Trophoblast cell (in vitro differentiated cells and primary cell): ENCODE measurements at places on chromosomes 11 and 22.

DNA sequence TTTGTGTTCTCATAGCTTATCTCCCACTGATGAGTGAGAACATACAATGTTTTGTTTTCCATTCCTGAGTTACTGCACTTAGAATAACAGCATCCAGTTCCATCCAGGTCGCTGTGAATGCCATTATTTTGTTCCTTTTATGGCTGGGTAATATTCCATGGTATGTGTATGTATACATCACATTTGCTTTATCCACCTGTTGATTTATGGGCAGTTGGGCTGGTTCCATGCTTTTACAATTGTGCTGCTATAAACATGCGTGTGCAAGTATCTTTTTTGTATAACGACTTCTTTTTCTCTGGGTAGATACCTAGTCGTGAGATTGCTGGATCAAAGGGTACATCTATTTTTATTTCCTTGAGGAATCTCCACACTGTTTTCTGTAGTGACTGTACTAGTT, 74.8 kb downstream of the ZNF280B start:
- no peak for DNase-seq

DNA sequence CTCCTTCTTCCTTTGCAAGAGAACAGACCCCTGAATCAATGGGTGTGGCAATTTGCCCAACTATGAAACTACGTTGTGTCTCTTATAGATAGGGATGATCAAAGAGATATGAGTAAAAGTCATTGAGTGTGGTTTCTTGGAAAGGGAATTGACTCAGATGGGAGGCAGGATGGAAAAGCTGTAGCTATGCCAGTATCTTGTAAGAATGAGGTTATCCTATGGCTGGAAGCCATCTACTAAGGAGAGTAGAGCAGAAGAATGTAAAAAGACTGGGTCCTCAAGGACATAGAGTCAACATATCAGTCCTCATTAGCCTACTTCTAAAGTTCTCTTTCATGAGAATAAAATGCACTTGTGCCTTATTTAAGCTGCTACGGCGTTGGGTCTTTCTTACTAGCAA, 78.9 kb upstream of the POU2AF2 start:
- DNase-seq: no peak

DNA sequence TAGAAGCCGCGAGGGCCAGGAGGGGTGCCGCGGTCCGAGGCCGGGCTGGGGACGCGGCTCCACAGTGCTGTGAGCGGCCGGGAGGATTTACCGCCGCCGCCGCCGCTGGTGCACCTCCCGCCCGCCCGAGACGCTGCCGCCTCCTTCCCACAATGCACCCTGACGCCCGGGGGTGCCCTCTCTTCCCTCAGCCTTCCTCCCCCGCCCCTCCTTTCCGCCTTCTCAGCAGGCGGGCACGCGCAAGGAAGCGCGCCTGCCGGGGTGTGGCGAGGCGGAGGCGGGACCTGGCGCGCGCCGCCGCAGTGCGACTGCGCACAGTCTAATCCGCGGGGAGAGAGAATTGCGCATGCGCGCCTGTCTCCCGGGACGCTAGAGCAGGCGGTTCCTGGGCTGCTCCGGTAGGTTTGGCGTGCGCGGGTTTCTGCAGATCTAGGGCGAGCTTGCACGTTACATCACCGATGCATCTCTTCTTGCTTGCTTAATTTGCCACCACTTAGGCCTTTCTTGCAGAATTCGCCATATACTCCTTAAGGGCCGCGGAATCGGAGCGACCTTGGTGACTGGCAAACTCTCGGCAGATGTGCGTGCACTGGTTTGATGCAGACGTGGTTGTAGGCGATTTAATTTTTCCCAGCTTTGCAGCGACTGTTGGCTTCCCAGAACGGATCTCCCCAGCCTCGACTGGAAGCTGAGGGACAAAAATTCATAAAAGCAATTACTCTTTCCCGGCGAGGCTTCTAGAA, at the start of the genes GVQW3 and THAP12:
Gene GVQW3, plus strand, starts transcription at position 347 of the 743 bp plus-strand sequence. CDS start 506 bp downstream, outside the sequence.
Gene THAP12, minus strand, starts transcription at position 156 of the 743 bp plus-strand sequence. CDS start 296 bp downstream, outside the sequence.
- DNase-seq: peak; percentile 99

DNA sequence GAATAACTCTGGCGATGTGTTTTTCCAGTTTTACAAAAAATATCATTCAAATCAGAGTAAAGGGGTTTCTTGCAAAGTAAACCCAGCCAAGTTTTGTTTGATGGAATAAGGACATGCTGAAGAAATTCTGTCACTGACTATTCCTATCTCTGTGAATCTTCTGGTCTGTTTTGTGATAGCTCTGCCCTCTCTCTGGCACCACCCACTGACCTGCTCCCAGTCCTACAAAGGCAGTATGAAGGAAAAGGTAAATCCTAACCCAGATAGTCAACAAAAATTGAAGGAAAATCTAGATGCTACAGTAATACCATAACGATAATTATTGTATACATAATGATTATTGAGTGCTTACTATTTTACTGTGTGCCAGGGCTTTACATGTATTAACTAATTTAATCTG, 76.3 kb upstream of the TP53AIP1 start:
- DNase-seq: no peak

GRCh38 chr11:61034111-61034510, 62.6 kb downstream of the CD6 start:
- no peak for DNase-seq
